ENCODE measurements at places on chromosomes 2 and 18.

GRCh38 chr2:51981783-51982182 is 949.9 kb upstream of the NRXN1 start:
- DNase-seq: no peak

- DNase-seq: no peak
These were observed 34.8 kb downstream of the SNTG2 start for GRCh38 chr2:985317-985898.

DNA sequence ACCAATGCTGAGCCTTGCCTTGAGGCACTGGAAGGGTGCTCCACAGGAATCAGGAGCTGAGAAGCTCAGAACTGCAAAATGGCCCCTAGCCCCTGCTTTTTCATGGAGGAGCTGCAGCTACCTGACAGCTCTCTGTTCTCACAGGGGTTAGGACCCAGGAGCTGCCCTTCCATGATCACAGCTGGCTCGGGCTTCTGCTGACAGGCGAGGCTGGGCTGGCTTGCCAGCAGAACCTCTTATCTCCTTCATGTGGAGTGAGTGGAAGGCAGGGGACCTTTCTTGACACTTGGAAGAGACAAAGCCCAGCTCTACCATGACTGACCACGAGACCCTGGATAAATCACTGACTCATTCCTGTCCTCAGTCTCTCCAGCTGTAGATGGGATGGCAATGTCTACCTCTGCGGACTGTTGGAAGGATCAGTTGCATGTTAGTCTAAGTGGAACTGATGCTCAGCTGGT is 113.4 kb downstream of the CAPN13 start:
- DNase-seq: no peak

DNA sequence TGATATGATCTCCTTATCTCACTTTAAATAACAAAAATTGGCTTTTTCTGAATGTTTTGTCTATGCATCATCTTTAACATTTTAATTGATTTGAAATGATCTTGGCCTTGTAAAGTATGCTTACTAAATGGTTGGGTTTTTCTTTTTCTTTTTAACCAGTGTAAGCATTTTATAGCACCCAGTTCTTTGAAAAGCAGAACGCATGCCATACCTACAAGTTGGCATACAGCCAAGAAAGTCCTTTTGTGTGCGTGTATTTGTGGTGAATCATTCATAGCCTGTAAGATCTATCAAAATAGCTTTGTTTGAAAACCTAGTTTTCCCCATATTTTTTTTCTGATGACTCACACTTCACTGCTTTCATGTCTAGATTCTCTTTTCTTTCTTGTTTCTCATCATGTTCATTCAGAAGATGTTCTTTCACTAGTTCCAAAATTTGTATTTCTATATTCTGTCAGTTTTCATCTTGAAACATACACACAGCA is 4.1 kb upstream of the VRK2 start:
- no peak for DNase-seq

GRCh38 chr18:13392029-13392750 is 173.6 kb downstream of the LDLRAD4 start:
- no peak for DNase-seq

- DNase-seq: no peak
These were observed 7.0 kb downstream of the GPR35 start for GRCh38 chr2:240632306-240632721.

- DNase-seq: no peak
These were observed 40.7 kb downstream of the INPP4A start for GRCh38 chr2:98485453-98485755.

GRCh38 chr2:1448009-1448408 is 34.7 kb downstream of the TPO start:
- DNase-seq: no peak

GRCh38 chr2:20476950-20477349 is 30.1 kb downstream of the RHOB start:
- no peak for DNase-seq

DNA sequence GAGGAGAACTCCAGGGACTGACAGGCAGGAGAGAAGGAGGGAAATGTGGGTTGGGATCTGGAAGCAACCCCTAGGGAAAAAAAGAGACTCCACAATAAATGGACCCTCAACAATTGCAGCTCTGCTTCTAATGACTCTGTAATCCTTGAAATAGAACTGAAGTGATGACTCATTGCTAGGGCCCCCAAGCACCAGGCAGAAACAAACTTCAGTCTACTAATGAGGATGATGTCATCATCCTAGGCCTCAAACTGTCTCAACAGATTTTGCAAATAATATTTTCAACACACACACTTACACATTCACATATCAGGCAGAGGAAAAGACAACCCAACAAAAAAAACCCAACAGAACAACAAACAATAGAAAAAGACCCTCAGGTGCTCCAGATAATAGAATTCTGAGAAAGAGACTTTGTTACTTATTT is 143.3 kb downstream of the HDAC4 start:
- DNase-seq: no peak

- DNase-seq: no peak
These were observed 351.7 kb upstream of the KYNU start for GRCh38 chr2:142525720-142526119.

DNA sequence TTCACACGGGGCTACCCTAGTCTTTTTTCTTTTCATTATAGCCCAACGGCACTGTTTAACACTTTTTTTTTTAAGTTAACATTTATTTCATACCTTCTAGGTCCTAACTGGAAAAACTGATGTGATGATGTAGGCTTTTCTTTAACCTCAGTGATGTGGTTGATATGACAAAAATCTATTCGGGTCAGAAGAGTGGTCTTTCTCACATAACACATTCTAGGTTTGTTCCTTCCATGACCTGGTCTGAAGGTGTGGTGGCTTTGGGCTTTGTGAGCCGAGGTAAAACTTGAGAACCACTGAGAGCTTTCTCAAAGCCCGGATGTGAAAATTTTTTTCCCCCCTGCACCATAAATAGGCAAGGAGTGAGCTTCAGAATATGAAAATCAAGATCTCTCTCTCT is 44.2 kb downstream of the GPD2 start:
- no peak for DNase-seq

DNA sequence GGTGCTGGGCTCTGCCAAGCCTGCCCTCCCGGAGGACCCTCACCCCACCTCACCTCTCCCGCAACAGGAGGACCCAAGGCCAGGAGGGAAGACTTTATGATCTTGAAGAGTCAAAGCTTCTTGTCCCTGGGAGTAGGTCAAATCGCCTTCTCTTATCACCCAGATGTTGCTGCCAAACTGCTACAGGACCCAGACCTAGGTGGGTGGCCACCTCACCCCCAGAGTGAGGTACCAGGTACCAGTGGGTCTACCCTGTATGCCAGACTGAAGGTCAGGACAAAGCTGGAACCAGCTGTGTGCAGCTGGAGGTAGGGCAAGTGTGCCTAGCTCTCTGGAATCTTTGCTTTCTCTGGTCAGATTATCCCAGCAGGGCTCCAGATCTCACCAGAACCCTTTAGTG is 197.2 kb downstream of the ZFP36L2 start:
- no peak for DNase-seq

GRCh38 chr2:28048341-28048740 is 157.8 kb downstream of the BABAM2 start:
- DNase-seq: no peak

GRCh38 chr2:226337941-226338600 is 461.5 kb downstream of the IRS1 start:
- DNase-seq: peak; percentile 84

DNA sequence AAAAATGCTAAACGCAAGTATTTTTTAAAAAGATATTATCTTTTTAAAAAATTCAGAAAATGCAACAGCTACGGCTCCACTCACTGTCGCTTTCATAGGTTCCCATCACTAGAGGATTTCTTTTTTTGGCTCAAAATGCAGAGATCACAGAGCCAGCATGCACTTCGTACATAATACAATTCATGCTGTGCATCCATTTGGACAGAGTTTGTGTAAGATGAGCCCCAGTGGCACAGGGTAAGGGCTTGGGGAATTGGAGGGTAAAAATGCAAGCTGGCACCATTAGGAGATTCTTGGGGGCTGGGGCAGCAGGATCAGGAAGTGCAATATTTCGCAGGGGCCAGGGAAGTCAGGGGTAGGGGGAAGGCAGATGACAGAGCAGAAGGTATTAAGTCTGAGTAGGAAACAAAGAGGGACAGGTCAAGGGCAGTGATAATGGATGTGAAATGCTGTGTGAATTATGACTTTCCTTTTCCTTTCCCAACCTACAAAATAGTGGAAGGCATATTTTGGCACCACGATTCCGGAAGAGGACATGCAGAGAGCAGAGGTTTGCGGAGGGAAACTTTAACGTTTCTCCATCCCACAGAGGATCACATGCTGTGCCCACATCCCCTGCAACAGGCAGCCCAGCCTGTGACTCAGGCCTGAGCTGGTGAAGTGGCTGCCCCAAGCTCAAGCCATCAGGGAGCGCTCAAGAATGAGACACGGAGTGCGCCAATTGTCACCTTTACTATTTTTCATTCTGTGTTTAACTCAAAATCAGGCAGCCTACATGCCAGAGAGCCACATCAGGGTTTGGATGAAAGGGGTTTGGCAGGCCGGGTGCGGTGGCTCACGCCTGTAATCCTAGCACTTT is 4.7 kb downstream of the CAPG start:
- no peak for DNase-seq

DNA sequence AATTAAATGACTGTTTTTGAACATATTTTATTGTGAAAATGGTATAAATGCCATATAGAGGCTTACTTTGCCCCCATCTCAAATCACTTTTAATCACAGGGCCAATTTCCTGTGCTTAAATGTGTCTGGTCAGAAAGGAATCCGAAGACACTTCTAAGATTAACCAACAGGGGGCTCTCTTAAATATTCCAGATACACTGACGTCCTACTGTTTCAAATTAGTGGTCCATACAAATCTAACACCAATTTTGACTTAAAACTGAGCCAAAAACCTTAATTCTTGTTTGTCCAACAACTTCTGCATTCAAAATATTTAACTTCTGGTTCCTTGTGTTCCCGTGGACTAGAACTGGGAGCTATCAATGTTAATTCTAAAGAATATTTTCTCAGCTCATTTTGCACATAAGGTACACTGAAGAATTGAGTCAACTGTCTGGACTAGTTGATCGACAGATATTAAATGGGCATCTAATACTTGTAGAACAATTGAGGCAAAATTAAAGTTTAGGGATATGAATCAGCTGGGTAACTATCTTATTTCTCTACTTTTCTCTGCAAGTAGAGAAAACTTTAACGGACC is 557.5 kb downstream of the ARHGAP15 start:
- DNase-seq: no peak

GRCh38 chr2:73998451-73998850 is 13.7 kb downstream of the TET3 start:
- DNase-seq: no peak

DNA sequence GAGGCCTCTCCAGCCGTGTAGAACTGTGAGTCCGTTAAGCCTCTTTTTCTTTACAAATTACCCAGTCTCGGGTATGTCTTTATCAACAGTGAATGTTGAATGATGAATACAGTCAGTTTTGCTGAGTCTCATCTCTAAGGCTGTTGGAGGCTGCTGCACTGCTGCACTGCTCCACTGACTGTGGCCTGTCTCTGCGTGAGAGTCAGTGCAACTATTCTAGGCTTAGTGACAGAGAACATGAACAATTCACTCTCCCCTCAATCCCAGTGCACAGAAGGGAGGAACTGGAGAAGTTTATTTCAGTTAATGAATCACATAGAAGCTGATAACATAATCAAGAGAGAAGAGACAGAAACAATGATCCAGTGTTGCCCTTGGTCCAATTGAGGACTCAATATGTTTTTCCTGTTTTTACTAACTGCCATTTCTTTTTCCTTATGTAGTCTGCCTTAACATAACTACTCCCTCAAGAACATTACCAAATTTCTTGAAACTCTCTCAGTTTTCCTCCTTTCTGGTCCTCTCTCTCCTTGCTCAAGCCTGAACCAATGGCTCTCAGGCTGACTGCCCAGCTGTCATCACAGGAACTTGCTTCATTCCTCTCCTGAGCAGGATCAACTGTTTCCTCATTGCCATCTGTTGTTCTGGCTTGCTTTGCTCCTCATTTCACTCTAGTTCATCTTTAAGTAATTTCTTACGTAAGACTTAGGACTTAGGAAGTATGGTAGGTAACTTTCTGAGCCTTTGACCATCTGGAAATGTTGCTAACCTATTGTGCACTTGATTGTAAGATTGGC is 483.2 kb downstream of the METTL4 start:
- DNase-seq: peak; percentile 19

GRCh38 chr2:152046940-152047339 is 51.9 kb downstream of the CACNB4 start:
- DNase-seq: no peak

Measured in right lung (tissue), 10 donors.